ENCODE measurements at places on chromosomes 3 and 15.

DNA sequence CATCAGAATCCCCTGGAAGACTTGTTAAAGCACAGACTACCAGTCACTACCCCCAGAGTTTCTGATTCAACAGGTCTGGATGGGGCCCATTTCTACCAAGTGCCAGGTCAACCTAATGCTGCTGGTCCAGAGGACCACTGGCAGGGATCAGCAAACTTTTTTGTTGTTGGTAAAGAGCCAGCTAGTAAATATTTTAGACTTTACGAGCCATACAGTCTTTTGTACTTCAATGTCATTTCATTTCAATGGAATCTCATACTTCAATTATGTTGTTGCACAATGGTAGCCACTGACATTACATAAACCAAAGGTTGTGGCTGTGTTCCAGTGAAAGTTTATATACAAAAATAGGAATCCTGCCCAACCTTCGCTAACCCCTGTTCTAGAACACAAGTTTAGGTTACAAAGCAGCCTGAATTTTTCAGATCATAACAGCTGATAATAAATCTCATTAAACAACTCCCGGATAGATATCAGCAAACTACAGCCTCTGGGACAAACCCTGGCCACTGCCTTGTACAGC lies 28.7 kb downstream of the ULK4 start:
- DNase-seq = no peak

DNA sequence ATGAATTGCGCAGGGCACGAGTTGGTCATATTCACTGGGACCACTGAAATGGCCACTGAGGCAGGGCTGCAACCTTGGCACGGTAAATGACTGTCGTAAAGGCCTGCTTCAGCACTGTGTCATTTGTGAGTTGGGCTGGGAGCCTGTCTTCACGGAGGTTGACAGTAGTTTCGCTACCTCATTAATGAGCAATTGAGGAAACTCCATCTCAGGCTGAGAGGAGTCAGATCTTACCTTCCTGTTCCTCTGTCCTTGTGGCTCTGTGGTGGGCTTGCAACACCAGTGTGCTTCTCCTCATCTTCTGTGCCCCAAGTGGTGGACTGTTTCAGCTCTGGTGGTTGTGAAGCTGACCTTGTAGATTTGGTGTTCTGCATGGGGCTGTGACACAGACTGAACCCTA lies 80.1 kb upstream of the EIF1B start:
- no peak for DNase-seq

DNA sequence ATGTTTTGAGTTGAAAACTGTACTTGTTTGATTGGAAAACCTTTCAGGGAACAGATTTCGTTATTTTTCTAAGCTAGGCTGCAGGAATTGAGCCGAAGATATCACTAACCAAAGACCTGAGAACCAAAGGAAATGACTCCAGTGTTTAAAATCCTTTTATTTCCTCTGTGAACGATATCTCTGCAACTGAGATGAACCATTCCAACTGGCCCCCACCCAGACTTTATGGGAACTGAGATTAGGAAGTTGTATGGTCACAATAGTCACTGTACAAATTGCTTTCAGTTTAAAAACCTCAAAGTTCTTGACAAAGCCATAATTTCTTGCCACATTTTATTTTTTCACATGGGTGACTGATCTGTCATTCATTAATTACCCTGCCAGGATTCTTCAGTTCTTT lies 232.4 kb downstream of the RBMS3 start:
- DNase-seq = no peak

GRCh38 chr3:46276497-46277099 lies 34.3 kb downstream of the CCR3 start:
- DNase-seq = peak; percentile 8

DNA sequence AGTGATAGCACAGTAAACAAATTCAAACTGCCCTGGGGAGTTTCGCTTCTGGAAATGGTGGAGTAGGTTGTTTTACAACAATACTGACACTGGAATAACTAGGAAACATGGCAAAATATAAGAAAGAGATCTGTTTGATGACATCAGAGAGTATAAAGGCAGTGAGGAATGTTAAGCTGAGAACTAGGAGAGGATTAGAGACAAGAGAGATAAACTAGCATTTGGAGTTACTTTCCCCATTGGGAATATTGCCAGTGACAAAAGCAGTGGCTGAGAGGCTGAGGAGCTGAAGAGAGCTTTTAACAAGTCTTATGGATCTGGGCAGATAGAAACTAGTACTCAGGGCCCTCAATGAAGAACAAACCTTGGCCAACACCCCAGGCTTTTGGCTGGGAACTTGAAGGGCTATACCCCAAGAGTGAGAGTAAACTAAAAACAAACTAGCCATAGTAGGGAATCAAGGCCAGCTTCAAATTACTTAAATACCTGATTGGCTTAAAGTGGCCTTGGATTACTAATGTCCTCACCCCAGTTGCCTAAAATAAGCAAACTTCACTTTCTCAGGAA lies 280.4 kb downstream of the KLF13 start:
- no peak for DNase-seq

GRCh38 chr3:29072611-29073010 lies 208.3 kb upstream of the RBMS3 start:
- DNase-seq = no peak

DNA sequence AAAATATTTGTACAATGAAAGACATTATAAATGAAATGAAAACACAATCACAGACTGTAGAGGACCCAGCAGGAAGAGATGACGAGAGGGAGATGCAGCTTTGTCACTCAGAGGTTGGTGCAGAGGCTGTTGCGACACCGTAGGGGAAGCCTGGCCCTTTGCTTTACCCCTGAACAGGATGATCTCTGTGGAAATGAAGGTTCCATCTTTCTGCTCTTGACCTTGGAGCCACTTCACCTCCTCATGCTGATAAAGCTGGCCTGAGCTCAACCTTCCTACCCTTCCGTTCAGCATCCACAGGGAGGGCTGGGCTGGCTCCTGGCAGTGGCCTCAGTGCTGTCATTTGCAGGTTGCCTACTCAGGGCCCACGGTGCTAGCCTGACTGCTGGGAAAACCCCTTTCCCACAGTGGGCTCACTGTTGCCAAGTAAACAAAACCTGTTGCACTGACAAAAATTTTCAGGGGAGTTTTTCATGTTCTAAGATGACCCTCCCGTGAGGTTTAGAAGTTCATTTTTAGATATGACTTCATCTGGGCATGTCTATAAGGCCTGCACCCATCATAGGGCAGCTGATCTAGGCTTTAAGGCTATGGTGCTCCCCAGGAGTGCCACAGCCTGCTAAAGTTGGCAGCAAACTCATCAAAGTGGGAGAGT lies 3.0 kb upstream of the CD80 start:
- DNase-seq = no peak

GRCh38 chr3:24199775-24200247 lies 254.7 kb downstream of the NR1D2 start:
- no peak for DNase-seq

GRCh38 chr3:119969759-119970158 lies 124.5 kb downstream of the GSK3B start:
- DNase-seq = no peak

DNA sequence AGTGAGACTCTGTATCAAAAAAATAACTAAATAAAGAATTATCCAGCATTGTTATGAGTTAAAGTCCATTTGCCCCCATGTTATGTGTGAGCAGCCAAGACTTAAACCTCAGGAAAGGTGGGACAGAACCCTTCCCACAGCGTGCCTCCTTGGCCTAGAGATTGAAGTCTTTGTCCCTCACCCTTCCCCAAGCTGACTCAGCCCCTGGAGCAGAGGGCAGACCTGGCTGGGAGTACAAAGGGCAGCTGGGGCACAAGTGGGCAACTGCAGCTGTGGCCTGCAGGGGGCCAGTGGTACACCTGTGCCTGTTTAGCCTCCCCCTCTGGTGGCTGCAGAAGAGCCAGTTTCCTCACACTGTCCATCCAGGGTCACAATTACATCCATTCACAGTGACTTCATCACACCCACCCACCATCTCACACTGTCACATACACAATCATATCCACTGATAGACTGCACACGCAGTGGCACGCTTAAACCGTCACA lies 940 bp upstream of the ACY1 start:
- no peak for DNase-seq

GRCh38 chr15:24955531-24955921 lies 739 bp downstream of the SNRPN start:
- peak; percentile 18 for DNase-seq

GRCh38 chr3:142501004-142501926 lies 53.4 kb upstream of the XRN1 start:
- DNase-seq = no peak

DNA sequence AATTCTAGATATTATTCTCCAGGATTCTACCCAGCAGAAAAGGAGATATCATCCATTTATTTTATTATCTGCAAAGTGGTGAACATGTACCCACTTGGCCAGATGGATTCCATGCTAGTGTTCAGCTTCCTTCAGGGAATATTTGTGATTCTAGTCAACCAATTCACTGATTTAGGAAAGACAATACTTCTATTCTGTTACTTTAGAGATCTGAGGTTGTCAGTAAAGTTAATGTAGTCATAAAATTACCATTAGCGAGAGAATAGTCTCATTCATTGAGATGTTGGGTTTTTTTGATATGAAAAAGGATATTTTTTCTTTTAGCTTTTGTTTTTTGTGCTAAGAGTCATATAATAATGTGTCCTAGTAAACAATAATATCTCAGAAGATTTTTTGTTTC lies 222.8 kb downstream of the CGGBP1 start:
- no peak for DNase-seq

DNA sequence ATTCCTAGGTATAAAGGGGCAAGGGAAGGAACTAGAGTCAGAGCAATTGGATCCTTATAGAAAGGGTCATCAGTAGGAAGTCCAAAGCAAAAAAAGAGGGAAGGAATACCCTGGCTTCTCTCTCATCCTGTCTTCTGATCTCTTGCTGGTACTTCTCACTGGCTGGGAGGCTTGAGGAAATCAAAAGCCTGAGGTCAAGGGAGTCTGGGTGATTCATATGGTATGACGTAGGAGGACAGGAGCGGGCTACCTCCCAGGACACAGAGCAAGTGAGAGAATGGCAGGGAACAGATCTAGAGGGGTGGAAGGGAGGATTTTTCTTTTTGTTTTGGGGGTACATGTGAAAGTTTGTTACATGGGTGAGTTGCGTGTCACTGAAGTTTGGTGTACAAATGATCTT lies 76.0 kb downstream of the CFAP20DC start:
- no peak for DNase-seq

DNA sequence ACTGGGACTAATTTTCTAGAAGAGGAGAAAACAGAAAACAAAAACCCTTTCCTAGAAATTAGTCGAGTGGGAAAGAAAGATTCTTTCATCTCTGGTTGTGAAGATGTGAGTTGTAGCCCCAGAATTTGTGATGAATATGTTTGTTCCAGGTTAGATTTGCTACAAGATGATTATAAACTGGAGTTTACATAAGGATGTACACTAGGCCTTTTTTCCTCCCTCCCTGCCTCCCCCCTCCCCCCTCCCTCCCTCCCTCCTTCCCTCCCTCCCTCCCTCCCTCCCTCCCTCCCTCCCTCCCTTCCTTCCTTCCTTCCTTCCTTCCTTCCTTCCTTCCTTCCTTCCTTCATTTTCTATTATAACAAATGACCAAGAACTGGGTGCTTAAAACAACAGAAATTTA lies 1502.0 kb downstream of the SI start:
- no peak for DNase-seq

DNA sequence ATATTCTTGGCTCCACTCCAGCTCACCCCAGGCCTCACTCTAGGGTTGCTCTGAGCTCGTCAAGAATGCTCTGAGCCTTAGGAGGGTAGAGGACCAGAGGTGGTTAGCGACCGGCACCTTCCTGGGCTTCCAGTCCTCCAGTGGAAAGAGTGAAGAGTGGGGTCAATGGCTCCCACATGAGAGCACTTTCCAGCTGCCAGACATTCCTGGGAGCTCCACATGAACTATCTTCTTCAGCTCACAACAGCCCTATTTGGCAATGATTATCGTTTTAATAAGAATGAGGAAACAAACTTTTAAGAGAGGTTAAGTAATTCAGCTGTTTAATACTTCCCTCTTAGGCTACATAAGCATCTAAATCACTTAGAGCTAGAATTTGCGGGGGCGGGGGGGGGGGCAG lies 139.3 kb downstream of the STT3B start:
- DNase-seq = no peak

- no peak for DNase-seq
These were observed 12.8 kb downstream of the MYZAP start for GRCh38 chr15:57604507-57604906.

DNA sequence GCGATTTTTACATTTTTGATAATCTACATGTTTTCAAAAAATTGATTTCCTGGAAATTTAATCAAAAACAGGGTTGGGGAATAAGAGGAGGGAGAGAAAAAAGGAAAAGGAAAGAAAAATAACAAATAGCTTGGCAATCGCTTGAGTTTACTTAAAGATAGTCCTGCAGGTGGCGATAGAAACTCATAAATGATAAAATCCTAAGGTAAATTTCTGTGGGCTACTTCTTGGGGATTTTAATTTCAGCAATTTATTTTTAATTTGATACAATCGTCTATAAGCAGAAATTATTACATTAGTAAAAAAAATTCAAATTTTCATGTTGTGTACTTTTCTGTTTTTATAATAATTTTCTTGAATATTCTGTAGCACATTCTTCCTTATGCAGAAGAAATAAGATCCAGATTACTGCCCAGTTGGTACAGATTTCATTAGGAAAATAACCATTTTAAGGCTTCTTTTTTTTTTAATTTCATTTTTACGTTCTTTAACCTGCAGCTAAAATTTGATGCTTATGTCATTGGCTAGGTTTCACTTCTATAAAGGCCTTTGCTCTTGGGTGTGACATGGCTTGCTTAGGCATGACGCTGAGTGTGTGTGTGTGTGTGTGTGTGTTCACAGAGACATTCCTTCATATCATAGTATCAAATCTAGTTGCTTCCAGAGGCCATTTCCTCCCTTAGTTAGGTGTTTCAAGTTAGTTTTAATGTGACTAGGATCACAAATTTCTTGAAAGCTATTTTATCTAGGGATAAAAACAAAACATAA lies 181.8 kb downstream of the MCTP2 start:
- DNase-seq = no peak

- DNase-seq = no peak
These were observed 152.3 kb downstream of the ZBTB20 start for GRCh38 chr3:114994554-114995341.

DNA sequence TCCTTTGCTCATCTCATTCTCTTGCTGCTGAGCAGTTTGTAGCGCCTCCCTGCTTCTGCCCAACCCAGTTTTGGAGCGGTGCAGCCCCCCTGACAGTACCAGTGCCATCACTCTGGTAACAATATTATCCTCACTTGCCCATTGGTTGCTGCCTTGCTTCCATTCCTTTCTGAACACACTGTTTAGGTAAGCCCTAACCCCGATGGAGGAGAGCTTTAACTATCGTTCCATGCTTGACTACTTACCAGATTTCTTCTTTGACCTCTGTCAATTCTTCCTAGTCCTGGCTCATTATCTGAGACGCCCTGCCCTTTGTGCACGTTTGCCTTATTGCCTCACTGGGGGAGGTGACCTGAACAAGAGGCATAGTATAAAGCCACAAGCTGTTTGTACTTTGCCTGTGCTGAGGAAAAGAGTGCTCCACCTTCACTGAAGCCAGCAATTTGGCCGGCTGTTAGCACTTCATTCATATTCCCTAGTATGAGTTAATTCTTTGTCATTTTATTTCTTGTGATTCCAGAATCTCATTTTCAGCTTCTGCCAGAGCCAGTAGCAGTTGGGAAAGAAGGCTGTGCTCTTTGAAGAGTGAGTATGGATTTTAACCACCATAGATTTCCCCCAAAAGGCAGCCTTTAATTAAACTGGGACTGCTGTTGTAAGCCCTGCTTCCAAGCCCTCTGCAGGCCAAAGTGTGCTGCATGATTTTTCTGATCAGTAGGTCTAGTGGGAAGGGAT lies 11.9 kb downstream of the ABHD6 start:
- no peak for DNase-seq

GRCh38 chr15:58980351-58980939 lies 7.0 kb upstream of the RNF111 start:
- no peak for DNase-seq

GRCh38 chr15:71937650-71938311 lies 127.4 kb downstream of the NR2E3 start:
- no peak for DNase-seq
